Stimulated activated CD4-positive, alpha-beta T cell treated with anti-CD3 and anti-CD28 coated beads, Interleukin-1b, Interleukin-23, amount 100 ng/mL, for 24 hours (primary cell): ENCODE measurements at places on chromosomes 5 and 9.
A peak's percentile ranks its signal among the peaks of the same experiment; 100 is the strongest.

DNA sequence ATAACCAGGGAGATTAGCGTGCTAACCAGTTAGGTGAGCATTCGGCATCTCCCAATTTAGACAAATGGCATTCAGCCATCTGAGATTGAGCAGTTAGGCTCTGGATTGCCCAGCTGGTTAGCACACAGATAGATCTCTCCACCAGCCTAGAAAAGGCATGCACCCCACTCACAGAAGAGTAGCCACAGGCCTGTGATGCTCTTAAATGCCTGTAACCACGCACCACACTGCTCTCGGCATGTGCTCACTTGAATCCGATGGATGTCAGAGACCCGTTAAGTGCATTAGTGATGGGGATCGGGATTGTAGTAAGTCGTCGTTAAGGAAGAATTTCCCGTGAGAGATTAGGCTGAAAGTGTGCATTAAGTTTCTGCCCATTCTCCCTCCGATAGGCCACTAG, 23.0 kb downstream of the MARCHF6 start:
- no peak for DNase-seq

DNA sequence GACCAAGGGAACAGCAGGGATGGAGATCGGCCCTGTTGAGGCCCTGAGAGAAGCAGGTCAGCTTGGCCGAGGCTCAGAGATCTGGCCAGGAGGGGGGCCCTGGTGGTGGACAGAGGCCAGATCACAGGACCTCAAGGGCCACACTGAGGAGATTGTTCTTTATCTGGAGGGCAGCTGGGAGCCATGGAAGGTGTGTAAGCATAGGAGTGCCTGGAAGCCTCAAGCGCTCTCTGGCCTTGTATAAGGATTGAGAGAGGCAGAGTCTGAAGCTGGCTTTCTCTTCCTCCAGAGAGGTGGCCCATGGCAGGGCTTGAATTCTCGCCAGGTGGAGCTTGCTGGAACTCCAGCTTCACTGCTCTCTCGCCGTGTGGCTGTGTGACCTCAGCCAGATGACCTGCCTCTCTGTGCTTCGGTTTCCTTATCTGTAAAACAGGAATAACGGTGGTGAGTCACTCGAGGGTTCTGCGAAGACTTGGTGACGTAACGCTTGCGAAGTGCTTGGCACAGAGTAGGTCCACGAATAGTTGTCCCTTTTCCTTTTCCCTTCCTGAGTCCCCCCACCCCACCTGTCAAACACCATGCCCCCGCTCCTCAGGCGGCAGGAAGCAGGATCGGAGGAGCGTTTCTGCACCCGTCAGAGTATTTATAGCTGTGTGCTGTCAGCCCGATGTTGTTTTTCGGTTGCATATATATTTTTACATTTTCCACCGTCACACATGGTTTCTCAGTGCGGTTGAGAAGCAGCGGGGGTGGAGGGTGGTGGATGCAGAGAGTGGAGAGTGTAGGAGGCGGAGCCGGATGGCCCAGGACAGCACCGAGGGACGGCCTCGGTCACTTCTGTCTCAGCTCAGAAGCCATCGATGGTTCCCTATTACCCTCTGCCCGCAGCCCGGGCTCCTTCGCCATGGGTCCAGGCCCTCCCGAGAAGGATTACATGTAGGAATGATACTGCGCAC, 17.0 kb upstream of the CRB2 start:
- peak; percentile 36 for DNase-seq

- no peak for DNase-seq
These were observed 120.4 kb upstream of the CDH9 start for GRCh38 chr5:27158775-27159174.

GRCh38 chr5:10719965-10720364, 41.1 kb downstream of the DAP start:
- no peak for DNase-seq

GRCh38 chr5:135966165-135966564, 11.4 kb upstream of the LECT2 start:
- no peak for DNase-seq

- no peak for DNase-seq
These were observed 68.6 kb downstream of the ERMP1 start for GRCh38 chr9:5764130-5764868.

- no peak for DNase-seq
These were observed 1.0 kb downstream of the CSNK1A1 start for GRCh38 chr5:149550268-149550583.

GRCh38 chr9:136693135-136693489, 5.9 kb upstream of the AGPAT2 start:
- DNase-seq: no peak

DNA sequence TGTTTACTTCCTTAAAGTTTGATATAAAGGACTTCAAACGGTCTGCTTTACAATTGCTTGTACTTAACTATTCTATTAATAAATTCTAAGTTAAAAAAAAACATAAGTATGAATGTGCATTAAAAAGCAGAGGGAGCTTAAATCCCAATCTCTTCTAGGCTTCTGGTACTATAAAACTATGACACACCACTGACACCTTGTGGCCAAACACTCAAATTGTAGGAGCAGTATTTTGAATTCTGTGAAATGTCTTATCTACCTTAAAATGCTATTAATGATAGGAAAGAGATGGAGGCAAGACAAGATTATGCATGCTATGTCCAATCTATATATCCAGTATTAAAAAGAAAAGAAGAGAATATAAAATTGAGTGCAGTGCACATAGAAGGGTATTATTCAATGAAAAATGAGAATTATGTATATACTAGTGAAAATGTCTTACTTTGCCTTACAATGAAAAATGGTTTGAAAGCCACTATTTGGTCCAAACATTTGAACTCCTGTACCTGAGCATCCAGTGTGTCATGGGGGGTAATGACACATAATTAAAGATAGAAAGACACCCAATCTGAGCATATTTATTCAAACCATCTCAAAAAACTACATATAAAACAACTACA, 87.6 kb downstream of the ERP44 start:
- DNase-seq: peak; percentile 3

DNA sequence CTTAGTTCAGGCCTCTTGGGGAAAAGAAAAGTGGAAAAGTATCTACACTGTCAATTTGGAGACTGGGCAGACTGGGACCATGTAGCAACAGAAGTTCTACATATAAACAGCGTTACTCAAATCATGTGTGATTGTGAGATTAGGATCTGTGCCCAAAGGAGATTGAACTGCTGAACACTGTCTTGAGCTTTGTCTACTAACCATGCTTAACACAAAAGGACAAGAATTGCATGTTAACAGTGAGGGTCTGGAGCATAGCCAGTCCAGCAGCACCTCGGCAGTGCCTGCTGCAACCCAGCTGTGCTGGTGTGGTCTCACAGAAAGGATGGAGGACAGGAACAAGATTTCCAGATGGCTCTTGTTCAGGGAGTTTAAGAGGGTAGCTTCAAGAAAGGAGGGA, 5.7 kb downstream of the PAM start:
- DNase-seq: no peak

DNA sequence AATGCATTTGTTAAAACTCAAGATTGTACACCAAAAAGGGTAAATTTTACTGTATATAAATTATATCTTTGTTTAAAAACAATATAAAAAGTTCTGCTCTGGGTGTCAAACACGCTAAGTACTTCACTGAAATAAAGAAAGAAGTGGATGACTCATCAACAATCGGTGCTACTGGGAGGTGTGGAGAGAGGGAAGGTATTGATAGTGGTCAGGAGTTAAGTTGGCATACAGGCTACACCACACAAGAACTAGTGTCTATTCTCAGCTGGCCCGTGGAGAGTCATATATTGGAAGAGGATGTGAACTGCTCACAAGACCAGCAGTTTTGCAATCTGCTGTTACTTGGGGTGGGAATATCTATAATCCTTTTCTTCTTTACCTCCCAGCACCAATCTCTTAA, 145.7 kb upstream of the TRPC7 start:
- no peak for DNase-seq

GRCh38 chr9:114302727-114303126, 20.2 kb upstream of the ORM1 start:
- DNase-seq: no peak

DNA sequence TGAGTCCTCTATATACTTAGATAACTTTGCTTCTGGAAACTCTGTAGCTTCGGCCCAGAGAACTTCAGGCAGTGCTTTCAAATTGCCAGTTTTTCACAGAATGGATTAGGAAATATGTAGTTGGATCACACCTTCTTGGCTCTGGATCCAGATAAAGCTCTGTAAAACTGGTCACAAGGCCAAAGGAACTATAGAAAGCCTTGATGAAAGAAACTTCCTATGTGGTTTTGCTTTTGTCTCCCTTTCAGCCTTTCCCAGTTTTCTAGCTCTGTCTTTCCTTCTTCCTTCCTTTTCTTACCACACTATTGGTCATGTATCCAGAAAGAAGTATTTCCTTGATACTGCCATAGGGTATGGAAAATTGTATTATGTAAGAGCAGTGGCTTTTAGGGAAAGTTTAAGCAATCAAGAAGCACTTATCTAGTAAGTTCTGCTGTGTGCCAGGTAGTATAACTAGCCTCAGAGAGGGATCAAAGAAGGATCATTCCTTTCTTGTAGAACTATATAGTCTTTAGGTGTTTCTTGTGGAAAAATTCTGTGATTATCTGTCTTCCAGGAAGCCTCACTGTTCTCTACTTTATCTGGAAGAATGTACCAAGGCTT, 6.3 kb downstream of the GPR21 start:
- no peak for DNase-seq

DNA sequence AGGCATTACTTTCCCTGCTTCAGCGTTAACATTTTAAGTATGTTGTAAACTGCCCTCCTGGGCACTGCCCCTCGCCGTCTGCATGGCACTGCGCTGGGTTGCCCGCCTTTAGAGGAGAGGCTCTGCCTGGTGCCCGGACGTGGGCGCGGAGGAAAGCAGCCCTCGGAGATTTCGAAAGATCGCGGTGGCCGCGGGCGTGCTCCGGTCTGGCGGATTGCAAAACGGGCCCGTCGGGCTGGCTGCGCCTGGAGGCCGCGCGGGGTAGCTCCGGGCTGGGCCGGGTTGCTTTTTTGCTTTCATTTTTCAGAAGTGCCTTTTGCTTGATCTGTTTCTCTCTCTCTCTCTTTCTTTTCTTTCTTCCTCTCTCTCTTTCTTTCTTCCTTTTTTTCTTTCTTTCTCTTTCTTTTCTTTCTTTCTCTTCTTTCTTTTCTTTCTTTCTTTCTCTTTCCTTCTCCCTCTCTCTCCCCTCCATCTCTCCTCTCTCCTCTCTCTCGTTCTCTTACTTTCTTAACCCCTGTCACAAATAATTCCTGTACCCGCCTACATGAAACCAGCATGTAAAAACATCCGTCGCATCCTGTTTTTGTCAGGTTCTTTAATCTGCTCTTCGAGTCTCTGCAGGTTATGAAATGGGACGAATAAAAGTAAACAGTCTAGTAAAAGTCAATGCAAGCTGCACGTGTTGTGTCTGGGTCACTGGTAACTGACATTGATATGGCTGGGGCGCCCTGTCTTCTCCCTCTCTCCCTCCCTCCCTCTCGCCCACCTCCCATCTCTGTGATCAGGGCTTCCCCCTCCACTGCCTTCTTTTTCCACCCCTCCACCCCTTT, 1.7 kb downstream of the FST start:
- DNase-seq: no peak

DNA sequence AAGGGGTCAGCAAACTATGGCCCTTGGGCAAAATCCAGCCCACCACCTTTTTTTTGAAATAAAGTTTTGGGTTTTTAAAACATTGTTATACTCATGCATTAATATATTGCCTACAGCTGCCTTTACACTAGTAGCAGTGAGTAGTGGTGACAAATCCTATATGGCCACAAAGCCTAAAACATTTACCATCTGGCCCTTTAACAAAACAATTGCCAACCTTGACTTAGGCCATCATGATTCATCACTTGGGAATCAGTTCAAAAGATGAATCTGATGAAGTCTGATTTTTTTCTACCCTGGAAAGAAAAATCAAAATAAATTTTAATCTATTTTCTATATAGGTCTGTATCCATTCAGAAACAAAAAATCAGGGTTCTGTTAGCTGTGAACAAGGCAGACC, 484.9 kb downstream of the BNC2 start:
- no peak for DNase-seq

DNA sequence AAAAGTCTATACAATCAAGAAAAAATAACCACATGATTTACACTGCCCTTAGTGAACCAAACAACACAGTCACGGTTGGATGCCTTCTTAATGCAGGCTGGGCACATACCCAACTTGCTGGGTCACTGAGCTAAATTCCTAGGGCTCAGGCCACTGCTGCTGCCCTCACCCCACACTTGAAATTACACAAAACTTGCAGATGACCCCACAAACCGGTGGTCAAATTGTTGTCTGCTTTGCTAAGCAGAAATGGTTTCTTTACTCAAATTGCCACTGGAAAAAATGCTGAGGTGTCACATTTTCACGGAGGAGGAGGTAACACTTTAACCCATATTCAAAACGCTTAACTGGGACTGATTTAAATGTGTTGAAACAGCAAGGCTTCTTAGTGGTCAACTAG, 62.4 kb downstream of the HMHB1 start:
- DNase-seq: no peak

DNA sequence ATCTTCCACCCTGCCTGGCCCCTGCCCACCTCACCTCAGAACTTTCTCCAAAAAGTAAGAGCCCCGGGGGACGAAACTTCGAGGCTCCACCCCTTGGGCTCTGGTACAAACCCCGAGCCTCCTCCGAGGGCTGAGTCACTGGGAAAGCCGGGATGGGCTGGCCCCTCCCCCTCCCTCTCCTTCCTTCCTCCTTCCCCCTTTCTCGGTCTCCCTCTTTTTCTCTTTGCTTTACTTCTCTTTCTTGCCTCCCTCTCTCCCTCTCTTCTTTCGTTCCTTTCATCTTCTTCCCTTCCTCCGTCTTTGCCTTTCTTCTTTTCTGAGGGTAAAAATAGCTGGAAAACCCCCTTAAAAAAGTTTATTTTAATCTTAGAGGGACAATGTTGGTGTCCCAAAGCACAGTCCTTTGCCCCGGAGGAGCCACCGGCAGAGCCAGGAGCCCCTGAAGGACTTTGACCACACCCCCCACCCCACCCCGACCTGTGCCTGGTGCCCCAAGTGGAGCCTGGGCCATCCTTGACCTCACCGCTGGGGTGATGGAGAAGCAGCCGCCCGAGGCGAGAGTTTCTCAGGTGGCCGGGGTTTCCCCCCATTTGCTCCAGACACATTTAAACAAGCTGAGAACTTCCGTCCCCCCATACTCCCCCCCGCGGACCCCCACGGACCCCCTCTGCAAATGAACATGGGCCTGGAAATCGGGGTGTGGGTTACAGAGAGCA, 5.7 kb upstream of the NOTCH1 start:
- DNase-seq: no peak

GRCh38 chr5:55307383-55308253, at the start of the genes DHX29 and MTREX:
DHX29 (minus strand) TSS chr5:55307694; CDS start chr5:55307573, 121 bp downstream.
MTREX (plus strand) TSS chr5:55307989; CDS start chr5:55308014, 25 bp downstream.
- peak; percentile 69 for DNase-seq

- no peak for DNase-seq
These were observed at the start of gene CD14 for GRCh38 chr5:140633021-140633471. CD14 (minus strand) TSS chr5:140633175; CDS start chr5:140633071, 104 bp downstream.
